ENCODE measurements at places on chromosomes 2 and 18.

DNA sequence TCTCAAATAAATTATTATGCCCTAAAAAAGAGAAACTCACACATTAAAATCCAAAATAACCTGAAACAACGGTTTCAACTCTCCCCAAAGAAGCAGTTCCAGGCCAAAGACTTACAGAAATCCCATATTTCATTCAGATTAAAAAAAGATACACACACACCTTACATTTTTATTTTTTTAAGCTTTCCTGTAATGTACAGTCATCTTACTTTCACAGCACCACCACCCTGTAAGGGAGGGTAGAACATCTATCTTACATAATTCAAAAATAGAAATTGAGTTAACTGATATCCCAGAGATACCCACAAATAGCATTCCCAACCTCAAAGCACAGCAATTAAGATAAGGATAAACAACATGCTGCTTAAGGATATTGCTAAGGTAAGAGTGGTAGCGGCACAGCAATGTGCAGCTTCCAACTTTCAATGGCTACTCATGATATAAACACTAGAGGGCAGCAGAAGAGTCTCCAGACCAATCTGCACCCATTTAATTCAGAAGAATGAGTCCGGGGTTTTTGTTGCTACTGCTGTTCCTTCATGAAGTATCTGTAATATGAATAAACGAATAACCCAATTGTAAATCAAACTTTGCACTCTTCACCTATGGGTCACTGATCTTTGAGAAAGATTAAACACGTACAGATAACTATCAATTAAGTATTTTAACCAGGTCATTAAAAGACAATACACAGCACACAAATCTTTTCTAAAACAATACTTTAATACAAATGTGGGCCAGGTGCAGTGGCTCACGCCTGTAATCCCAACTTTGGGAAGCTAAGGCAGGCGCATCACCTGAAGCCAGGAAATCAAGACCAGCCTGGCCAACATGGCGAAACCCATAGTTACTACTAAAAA, 11.3 kb downstream of the GFPT1 start:
- DNase-seq: peak; percentile 3

DNA sequence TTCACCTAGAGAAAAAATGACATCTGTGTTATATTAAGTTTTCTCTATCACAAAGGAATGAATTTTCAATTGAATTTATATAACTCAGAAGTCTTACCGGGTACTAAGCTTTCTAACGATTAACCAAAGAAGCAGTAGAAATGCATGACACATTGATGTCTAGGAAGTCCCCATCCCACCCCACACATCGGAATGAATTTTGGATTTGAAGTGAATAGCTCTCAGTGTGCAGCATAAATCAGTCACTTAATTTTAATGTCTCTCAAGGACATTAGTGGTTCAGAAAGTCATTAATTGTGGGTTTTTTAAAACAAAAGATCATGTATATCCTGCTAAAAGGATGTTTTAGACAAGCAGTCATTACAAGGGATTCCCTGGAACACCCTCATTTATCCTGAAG, 141.4 kb upstream of the PIEZO2 start:
- no peak for DNase-seq

DNA sequence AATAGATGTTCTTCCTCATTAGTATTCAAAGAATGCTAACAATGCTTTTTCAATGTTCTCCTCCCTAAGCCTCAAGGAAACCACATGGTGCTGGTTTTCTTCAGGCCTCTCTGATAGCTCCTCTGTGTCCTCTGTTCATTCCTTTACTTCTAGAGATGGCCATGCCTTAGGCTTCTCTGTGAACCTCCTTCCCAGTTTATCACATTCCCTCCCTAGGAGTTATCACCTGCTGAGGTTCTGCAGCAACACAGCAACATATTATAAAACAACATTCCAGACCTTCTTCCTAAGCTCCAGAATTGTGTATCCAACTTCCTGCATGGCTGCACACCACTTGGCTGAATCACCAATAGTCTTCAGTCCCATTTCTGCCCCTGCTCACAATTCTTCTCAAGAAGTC, 325.5 kb downstream of the IRS1 start:
- no peak for DNase-seq

DNA sequence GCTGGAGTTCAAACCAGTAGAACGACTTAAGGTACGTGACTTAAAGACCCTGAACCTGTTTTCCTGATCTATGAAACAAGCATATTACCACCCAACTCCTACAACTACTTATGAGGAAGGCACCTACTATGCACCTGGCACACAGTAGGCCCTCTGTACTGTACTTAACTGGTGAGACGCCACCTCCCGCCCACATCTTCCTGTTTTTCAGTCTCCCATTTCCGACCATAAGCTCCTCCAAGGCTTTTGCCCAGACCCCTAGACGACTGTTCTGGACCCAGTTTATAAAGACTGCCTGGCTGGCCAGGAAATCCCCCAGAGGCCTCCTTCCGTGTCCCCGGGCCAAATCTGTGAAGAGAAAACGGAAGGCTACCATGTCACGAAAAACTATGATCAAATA, 1.5 kb downstream of the GALNT14 start:
- DNase-seq: no peak

GRCh38 chr18:6159426-6159825, 255.3 kb downstream of the L3MBTL4 start:
- no peak for DNase-seq

GRCh38 chr2:8803658-8804379, 33.6 kb downstream of the KIDINS220 start:
- no peak for DNase-seq

- no peak for DNase-seq
Measured at GRCh38 chr2:218709908-218710307, 727 bp upstream of the TTLL4 start.

DNA sequence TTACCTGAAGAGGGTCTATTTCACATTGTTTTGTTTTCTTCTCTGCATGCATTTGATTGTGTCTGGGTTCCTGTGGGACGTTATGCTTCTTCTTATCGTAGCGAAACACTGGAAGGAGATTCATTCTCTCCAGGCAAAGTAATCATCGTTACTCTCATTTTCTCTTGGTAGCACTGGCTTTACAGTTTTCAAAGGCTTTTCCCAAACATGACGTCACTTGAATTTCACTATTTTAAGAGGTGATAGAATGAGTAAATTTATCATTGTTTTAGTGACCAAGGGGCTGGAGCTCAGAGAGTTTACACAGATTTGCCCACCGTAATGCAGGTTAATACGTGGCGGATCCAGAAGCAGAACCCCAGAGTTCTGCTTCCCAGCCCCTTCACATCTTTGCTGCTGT, 391.4 kb downstream of the DCDC2C start:
- DNase-seq: no peak

DNA sequence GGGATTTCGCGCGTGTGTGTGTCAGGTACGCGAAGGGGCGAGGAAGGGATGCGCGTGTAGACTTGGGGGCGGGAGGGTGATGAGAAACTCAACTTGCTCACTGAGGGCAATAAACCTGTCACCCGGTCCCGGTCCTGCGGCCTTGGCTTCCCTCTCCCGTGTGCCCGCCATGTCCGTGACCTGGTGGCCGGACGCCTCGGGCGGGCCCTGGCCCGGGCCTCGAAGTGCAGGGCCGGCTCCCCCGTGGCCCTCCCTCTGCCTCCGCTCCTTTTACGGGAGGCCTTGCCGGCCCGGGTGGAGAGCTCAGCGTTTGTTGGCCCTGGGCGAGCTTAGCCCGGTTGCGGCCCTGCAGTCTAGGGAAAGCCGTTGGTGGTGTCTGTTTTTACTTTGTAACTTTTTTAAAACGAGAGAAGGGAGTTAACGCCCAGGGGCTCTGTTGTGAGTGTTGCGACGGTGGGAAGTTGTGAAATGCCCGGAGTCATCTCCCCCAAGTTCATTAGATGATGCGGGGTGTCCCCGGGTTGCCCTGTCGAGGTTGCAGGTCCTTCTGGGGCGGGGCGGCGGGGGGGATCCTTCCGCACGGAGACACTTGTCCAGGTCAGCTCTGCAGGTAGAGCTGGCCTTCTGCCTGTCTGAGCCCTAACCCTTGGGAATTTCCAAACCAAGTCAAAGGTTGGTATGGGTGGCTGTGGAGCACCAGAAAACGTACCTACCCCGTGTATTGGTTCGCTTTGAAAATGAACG, 883 bp downstream of the SMCHD1 start:
- DNase-seq: no peak

DNA sequence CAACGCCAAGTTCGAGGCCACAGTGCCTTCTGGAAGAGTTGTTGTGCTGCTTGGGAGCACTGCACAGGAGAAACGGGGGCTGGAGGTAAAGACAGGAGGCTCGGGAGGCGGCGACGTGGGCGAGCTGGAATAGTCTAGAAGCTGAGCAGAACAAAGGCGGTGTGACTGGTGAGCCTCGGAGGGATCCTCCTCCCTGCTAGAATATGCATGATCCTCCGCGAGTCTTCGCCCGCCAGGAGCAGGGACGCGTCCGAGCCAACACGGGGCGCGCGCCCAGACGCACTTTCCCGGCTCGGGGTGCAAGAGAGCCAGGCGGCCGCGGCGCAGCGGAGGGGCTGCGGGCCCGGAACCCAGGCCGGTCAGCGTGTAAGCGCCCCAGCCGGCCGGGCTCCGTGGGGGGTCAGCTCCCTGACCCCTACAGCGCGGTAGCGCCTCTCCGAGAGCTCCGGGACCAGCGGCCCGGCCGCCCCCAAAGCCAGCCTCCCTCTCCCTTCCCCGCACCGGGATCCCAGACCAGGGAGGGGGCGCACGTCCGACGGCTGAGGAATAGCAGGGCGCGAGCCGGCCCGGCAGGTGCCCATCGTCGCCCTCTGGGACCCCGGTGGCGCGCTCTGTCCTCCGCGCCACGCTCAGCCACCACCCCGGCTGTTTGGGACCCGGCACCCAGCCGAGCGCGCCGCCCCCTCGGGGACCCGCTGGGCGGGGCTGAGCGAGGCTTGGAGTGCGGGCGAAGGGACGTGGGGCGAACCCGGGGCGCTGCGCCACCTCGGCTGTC, 62.5 kb downstream of the GNAL start:
- DNase-seq: no peak

DNA sequence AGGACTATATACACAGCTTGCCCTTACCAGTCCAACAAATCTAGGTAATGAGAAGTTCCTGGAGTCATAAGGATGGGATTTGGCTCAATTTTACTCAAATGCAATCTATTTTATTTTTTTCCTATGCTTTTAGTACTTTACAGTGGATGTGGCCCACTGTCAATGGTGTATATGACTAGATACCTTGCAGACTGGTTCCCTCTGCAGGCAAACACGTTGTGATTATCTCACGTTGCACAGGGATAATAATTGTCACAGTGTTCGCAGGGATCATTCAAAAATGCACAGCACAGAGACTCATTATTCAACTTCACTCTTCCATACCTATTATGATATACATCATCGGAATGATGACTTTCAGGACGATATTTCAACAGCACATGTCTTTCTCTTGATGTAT, 359.7 kb downstream of the MBD2 start:
- DNase-seq: no peak

- DNase-seq: no peak
Measured at GRCh38 chr2:119305497-119306195, 61.0 kb downstream of the C2orf76 start.

GRCh38 chr18:57780706-57781347, 22.3 kb downstream of the ATP8B1 start:
- DNase-seq: no peak

- no peak for DNase-seq
Measured at GRCh38 chr2:85185431-85185940, 52.3 kb downstream of the TCF7L1 start.

- DNase-seq: no peak
Measured at GRCh38 chr2:95006588-95006987, 18.9 kb upstream of the MAL start.

DNA sequence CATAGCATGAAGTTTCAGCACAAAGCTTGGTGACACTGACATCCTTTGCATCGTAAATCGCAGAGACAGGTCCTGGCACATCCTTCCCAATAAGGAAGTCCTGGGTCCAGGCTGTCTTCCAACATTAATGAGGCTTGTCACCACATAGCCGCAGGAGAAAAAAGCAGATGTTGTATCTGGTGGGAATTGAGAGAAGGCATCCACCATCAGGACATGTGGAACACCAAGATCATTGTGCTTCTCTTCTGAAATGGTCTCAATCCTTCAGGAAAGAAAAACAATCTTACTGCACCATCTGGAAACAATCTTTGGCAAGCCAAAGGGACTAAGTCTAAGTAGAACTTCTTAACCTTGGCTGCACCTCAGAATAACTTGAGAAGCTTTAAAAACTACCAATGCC, 119.0 kb upstream of the ARHGAP28 start:
- DNase-seq: no peak

- no peak for DNase-seq
Measured at GRCh38 chr18:46070815-46071652, 1.0 kb downstream of the PSTPIP2 start.

DNA sequence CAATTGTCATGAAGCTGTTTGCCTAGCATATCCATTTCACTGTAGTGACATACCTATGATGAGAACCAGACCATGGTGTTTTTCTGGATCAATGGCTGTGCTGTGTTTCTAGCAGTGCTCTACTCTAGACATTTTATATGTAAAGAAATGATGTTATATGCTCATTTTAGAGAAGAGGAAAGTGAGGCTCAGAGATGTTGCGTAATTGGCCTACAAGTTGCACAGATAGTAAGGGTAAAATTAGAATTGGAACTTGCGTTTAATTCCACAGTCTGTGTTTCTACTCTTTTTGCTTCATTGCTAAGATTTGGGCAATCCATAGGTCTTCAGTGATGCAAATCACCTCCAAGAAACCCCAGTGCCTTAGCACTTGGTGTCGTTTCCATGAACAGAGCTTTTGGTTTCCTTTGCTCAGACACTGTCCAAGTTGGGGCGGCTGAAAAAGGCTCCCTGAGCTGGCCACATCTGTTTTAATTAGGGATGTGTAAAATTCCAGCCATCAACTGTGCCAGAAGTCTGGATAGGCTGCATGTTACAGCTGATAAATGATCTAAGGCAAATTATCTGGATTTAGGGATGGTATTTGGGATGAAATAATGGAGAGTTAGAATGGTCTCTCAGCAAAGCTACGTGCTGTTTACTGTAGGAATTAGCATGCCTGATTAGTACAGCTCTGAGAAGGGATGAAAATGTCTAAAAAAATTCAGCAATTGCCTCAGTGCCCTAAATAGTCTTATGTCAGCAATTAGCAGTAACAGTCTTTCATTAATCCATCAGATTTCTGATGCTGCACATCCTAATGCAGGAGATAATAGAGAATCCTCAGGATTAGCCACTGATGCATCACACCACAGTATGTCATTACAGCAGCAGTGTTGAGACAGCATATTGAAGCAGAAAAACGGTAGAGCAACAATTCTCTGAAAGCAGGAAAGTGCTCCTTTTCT, 65.3 kb downstream of the PTPRM start:
- no peak for DNase-seq

GRCh38 chr2:46643951-46644350, 164.6 kb downstream of the TMEM247 start:
- DNase-seq: no peak

DNA sequence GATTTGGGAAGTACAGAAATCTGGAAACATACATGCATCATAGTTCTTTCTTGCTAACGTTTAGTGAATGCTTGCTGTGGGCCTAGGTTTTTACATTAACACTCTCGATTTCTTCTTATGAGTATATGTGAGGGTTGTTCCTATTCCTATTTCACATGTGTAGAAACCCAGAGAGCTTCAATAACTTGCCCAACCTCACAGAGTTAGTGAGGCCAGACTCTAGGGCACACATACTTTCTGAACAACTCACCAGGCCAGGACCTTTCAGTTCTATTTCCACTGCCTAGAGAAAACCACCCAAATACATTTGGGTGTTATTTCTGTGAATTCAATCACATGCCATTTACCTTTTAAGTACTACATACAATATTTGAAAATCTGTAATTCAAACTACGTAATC, 8.2 kb upstream of the KCTD1 start:
- DNase-seq: no peak

GRCh38 chr2:1730015-1730927, 14.0 kb downstream of the PXDN start:
- no peak for DNase-seq

- no peak for DNase-seq
Measured at GRCh38 chr2:110655701-110656100, 22.2 kb downstream of the BUB1 start.
